ENCODE measurements at places on chromosomes 3 and 15. TPM values are rescaled to one million over a fixed set of nuclear protein-coding genes. Genes with fewer than 3 reads are reported as not detected.

- no peak for DNase-seq
Measured at GRCh38 chr3:155676252-155676981, 68.5 kb downstream of the PLCH1 start.

GRCh38 chr3:129050556-129051295, 9.9 kb upstream of the GP9 start:
- DNase-seq = no peak

GRCh38 chr3:130894986-130895280, 1.0 kb downstream of the ATP2C1 start:
- no peak for DNase-seq

CNTN3 gene
- polyA plus RNA-seq = not detected

DNA sequence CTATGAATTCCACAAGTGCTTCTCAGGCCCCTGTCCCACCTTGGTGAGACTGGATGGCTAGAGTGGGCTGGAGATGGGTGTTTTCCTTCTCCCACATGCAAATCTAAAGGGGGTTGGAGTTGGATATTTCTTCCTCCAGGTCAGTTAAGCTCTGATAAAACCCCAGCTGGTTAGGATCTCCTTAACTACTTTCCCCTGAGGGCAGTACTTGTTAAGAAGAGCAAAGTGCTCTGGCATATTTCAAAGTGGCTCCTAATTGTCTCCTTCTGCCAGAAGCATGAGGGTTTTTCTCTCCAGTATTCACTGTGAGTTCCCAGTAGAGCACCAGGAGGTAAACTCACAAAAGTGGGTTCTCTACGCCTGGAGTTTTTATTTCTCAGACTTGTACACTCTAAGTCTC, 31.4 kb downstream of the COL6A6 start:
- DNase-seq = no peak

DNA sequence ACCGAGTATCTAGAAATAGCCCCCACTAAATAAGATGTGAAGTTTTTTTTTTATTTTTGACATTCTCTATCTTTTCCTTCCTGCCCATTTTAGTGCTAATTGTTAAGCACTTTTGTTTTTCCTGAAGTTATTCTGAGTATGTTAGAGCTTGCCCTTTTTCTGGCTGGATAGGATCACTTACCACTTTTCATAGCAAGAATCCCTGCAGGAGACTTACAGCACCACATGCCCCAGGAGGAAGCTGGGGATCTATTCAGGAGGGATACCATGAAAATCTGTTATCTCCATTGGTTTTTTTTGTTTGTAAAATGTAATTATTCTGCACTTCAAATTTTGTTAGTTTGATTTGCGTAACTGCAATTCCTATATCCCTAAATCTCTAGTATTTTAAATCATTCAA, 968.4 kb downstream of the ZPLD1 start:
- DNase-seq = no peak

GRCh38 chr15:38454696-38455090, 766 bp downstream of the FAM98B start:
- DNase-seq = no peak

DNA sequence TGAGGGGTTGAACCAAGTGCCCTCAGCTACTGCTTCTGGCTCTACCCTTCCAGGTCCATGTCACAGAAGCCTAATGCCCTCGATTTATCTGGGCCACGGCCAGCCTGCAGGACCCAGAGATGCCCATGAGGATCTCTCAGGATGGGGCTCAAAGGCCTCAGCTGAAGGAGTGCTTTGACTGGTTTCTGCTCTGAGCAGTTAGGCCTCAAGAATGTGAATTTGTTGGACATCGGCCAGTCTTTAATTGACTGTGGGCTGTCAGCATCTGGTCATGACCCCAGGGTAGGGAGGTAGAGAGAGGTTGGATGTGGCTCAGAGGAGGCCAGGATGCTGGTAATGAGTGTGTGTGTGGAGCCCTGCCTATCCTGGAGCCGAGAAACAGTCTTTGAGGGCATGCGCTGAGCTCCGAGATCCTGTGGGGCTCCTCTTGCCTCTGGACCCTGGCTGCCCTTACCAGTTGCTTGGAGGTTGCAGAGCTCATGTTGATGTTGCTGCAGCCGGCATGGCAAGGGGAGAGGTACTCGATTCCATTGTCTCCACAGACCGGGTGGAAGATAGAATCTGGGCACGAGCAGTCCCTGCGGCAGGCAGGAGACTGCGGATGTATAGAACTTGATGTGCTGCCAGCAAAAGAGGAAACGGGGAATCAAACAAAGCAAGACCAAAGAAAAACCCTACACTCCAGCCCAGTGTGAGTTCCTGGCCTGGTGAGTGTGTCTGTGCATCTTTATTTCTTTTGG, 49.1 kb upstream of the RAB6B start:
- no peak for DNase-seq

GRCh38 chr3:115204475-115204874, 57.4 kb upstream of the ZBTB20 start:
- DNase-seq = no peak

MRAS gene
- not detected for polyA plus RNA-seq

- DNase-seq = no peak
Measured at GRCh38 chr3:24119321-24119751, 174.2 kb downstream of the NR1D2 start.

DNA sequence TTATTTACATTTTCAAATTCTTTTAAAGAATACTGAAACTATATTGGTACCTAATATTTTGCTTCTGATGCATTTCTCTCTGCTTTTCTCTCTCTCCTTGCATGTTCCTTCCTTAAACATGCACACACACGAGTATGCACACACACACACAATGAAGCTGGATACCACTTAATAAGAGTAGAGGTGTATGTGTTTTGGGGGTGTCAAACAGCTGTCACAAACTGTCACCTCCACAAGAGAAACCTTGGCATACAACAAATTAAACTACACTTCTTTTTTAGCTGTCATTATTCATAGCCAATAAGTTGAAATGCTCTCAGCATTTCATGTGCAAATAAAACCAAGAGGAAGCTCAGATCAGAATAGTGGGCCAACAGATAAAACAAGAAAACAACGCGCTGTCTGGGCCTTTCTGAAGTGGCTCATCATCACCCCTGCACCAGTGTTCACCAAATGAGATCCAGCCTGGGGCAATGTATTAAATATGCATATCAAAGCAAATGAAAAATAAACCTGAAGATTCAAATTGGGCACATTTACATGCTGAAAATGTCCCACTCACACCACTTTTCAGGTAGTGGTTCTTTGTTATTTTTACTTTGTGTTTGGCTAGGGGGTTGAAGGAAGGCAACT, 9.7 kb downstream of the MEIS2 start:
- no peak for DNase-seq

GRCh38 chr3:169658311-169658931, 5.1 kb downstream of the MECOM start:
- no peak for DNase-seq

SLC27A2 gene
- polyA plus RNA-seq = 0.17 TPM

DNA sequence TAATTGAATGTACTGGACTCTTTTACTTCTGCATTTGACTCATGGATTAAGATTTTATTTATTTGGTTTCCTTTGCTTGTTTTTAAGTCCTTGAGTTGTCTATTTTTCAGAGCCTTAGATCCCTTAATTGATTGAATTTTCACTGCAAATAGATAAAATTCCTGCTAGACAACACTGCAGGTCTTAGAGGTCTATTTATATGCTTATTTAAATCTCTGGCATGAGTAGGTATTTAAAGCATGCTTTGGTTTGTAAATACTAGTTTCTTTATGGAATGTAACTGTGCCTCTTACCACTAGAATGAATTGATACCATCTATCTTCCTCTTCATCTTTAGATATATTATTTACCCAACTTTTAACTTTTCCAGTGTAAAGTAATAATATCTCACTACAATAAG, 20.0 kb downstream of the PLSCR5 start:
- no peak for DNase-seq
